NCI-H1694 (cell line): ENCODE measurements at places on chromosomes 2 and 18.
A peak's percentile ranks its signal among the peaks of the same experiment; 100 is the strongest.

DNA sequence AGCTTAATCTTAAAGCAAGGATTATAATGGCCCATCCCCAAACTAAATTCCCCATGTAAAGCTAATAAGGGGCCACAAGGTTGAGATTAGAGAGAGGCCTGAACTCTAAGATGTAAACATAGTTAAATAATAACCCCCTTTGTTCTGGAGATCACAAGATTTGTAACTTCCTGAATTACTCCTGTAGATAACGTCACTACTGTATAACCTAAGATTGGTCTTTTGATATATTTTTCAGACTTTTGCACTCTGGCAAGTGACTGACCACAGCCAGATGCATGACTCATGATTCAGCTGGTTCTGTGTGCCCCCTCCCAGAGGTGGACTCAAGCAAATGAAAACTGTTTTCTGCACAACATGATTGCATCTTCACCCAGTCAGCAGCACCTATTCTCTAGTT lies 686.0 kb upstream of the DDX18 start:
- no peak for DNase-seq

- DNase-seq, result no peak
Observed at GRCh38 chr2:234368861-234369261, 128.0 kb downstream of the ARL4C start.

DNA sequence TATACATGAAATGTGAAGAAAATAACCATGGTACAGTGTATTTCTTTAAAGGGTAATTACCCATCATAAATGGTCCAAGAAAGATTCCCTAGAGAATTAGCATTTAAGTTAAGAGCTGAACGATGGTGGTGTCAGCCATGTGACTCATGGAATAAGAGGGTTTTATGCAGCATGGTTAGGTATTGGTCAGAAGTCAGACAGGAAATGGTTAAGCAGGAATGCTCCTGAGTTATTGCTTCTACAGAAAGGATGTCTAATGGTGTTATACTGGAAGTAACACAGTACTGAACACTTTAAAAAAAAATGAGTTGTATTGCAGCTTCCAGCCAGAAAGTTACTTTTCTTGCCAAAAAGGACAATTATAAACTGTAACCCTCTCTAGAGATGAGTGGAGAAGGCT lies 72.7 kb upstream of the UBE2E3 start:
- DNase-seq, result no peak

- no peak for DNase-seq
Observed at GRCh38 chr18:75775121-75775520, 347.6 kb upstream of the SMIM21 start.

- DNase-seq, result no peak
Observed at GRCh38 chr2:1024981-1025380, 74.3 kb downstream of the SNTG2 start.

DNA sequence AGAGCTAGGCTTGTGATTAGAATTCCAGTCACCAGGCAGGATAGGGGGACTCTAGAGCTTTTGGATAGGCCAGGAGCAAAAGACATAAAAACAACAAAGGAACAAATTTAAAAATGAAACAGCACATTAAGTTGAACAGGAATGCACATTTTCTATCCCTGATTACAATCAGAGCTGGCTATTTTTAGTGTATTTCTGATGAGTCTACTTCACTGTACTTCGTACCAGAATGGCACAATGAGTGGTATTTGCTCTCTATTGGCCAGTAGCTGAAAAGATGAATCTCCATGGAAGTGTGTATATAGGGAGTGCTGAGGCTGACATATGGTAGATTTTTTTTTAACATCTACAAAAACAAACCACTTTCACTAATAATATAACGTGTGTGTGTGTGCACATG lies 34.2 kb upstream of the LRRTM1 start:
- peak; percentile 47 for DNase-seq

- no peak for DNase-seq
Observed at GRCh38 chr2:36177282-36177681, 178.3 kb upstream of the CRIM1 start.
